Activated CD4-positive, alpha-beta memory T cell treated with anti-CD3 and anti-CD28 coated beads for 36 hours (primary cell): ENCODE measurements at places on chromosomes 7 and 10.

- no peak for DNase-seq
These were observed 157.0 kb upstream of the CACNA2D1 start for GRCh38 chr7:82600531-82600930.

DNA sequence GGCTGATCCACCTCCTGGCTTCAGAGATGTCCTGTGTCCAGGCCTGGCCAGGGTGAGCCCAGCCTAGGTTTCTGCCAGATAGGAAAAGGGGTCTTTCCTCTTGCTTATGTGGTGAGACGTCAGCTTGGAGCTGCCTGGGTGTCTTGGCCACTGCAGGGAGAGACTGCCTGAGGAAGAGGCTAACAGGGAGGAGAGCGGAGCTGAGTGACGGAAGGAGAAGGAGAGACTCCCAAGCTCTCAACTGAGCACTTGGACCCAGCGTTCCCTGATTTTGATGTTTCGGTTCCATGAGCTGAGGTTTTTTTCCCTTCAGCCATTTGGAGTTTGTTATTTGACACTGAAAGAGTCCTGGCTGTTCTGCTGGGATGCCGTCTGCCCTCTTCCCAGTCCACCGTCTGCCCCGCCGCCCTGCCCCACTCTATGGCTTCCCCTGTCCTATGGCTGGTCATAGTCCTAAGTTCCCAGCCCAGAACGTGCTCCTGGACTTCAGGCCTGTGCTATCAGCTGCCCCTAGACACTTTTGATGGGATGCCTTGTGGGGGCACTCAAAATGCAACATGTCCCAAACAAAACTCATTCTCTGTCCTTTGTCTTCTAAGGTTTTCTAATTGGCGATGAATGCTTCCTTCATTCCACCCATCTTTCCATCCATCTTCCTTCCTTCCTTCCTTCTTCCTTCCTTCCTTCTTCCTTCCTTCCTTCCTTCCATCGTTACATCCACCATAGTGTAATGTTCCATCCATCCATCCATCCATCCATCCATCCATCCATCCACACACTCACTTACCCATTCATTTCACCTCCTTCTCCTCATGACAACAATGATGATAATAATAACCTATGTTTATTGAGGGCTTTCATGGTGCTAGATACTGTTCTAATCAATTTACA, 20.3 kb upstream of the PCBD1 start:
- no peak for DNase-seq

GRCh38 chr7:158111906-158112570, 475.6 kb downstream of the PTPRN2 start:
- no peak for DNase-seq

DNA sequence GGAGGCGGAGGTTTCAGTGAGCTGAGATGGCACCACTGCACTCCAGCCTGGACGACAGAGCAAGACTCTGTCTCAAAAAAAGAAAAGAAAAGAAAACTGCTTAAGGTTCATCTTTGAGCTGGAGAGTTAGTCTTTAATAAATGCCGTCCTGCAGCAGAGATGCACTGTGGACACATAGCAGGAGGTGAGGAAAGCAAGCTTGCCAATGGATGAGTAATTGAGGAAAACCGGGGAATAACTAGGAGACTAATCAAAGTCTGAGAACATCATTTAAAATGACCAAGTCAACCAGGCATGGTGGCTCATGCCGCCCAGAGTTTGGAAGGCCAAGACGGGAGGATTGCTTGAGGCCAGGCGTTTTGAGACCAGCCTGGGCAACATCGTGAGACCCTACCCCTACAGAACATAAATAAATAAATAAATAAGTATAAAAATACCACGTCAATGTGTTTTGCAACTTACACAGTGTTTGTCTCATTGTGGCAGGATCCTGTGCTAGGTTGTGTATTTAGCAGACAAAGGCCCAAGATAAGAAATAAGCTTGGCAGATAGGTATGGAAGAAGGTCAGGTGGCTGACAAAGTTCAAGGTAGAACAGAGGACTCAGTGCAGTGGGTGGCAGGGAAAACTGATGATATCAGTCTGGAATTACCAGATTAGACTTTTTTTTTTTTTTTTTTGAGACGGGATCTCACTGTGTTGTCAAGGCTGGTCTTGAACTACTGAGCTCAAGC, 115.7 kb upstream of the KMT2C start:
- DNase-seq, result no peak

DNA sequence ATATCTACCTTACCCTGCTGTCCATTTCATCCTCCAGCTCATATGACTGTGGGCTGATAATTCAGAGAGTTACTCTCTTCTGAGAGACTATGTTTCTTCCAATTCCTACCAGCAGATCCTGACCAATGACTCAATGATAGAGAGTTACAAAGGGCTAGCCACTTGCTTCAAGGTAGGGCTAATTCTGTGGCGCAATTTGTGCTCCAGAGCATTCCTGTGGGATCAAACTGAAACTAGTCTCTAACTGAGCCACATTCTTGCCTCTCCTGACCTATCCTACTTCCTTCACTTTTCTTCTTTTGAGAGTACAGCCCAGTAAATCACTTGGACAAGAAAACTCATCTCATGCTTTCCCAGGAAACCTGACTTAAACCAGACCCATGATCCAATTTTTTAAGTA, 17.9 kb upstream of the ASZ1 start:
- no peak for DNase-seq

DNA sequence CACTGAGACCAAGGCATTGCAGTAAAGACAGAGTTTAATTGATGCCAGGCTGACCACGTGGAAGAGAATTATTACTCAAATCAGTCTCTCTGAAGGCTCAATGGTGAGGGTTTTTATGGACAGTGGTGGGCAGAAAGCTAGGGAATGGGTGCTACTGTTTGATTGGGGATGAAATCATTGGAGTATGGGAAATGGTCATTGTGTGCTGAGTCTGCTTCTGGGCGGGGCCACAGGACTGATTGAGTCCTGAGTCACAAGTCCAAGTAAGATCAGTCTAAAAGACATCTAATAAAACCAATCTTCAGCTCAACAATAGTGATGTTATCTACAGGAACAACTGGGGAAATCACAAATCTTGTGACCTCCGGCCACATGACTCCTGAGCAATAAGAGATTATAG, 868.4 kb downstream of the SORCS3 start:
- no peak for DNase-seq

GRCh38 chr7:47484923-47485639, 96.8 kb downstream of the TNS3 start:
- no peak for DNase-seq

DNA sequence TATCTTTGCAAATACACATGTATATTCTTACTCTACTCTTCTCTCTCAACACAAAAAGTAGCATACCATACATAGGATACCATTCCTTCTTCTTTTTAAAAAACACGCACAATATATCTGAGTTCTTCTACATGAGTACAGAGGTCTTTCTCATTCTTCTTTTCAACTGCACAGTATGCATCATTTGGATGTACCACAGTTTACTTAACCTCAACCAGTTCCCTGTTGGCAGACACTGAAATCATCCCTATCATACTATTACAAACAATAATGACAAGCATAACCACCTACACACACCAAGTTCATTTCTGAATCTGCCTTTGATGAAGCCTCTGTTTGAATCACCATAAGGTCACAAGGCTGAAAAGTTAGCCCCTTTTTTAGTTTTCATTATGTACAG, 25.7 kb upstream of the GGCT start:
- no peak for DNase-seq

DNA sequence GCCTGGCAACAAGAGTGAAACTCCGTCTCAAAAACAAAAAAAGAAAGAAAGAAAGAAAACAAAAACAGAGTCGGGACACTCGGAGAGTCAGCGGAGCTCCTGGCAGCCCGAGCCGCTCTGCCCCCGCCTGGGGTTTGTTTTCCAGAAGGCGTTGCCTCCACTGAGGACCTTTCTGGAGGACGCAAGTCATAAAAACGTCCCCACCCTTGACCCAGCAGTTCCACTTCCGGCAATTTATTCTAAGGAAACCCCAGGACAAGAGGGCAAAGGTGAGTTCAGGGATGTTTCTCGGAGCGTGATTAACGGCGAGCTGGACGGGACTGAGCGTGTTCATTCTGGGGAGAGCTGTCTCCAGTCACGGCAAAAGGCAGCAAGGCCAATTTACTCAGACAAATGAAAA, 27.0 kb upstream of the SUN1 start:
- DNase-seq, result no peak

DNA sequence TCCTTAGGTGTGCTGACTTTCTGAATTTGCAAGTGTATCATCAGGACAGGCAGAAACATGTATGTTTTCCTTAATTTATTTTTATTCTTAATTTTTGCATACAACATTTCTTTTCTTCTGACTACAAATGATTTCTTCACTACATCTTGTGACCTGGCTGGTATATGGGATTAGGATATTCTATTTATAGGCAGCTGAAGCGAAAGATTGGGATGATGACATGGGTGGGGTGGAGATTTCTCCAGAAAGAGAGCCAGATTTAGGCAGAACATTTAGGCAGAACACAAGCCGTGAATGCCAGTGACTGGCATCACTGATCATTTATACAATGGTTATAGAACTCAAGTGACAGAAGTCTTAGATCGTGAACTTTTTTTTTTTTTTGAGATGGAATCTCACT, 256.7 kb downstream of the KLF6 start:
- no peak for DNase-seq

GRCh38 chr10:43955002-43955596, 306.4 kb upstream of the ZNF32 start:
- no peak for DNase-seq

- no peak for DNase-seq
These were observed 367.9 kb downstream of the TYW1 start for GRCh38 chr7:67364441-67365017.

- no peak for DNase-seq
These were observed 630.8 kb downstream of the ANKRD7 start for GRCh38 chr7:118855290-118855689.

DNA sequence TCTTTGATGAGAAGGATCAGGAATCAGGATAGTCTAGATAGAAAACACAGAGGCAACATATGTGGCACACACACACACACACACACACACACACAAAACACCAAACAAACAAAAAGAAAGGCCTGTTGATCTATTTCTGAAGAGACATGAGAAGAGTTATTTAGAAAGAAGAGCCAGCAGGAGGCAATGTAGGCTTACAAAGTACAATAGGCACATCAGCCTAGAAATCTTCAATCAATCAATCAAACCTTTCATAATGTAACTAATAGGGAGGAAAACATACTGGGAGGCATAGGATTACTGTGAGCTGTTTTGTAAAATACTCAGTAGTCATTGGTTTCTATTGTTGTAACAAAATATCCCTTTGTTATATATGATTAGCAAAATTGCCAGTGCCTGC, 47.3 kb upstream of the TES start:
- no peak for DNase-seq

DNA sequence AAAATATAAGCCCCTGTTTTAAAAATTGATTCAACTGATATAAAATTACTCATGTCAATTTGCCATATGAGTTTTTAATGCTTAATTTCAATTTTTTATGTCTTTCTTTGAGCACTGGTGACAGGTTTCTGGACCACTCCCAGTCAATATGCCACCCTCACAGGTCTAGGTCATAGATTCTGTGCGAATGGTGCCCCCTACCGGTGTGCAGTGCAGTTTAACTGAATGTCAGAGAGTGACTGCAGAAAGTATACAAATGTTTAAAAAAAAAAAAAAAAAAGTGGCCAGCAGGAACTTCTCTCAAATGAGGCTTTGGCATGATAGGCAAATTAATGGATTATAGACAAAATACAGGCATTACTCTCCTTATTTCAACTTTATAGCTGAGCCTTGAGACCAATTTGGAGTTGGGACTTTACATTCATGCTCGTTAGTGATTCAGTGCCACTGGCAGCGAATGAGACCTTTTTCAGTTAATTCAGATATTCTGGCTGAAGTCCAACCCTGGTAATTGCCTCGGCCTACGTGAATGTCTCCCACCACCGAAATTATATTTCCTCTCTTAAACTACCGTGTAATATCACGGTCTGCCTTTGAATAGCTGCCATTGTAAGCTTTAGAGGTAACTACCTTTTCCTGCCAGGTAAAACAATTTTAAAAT, 427.6 kb downstream of the PHTF2 start:
- DNase-seq, result peak; percentile 51

DNA sequence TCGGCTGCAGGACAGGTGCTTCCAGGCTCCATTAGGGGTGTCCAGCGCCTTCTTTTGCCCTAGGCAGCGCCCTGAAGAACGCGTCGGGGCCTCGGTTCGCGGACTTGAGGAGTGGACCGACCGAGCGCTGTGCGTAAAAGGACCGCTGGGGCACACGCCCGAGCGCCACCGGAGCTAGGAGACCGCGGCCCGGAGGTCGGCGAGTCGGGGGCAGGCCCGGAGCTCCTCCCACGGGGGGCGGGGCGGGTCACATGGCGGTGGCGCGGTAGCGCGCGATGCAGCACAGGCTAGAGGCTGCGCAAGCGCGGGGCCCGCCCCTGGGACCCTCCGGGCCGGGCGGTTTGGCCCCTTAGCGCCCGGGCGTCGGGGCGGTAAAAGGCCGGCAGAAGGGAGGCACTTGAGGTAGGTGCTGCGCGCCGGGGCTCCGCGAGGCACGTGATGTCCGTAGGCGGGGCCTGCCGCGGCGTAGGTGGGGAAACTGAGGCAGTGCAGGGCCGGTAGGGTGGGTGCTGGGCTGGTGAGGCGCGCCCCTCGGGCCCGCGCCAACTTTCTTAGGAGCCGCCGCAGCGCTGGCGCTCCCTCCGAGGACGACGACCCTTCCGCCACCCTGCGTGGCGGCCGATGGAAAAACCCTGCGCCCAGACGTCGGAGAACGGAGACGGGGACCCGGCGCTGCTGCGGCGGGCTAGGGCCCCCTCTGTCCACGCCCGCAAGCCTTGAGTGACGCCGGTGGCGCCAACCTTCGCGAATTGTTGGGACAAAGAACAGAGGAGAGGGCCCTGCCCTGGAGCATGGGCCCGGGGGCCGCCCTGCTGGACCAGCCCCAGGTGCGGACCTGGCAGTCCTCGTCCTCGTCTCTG, at the start of gene PRXL2A:
Gene PRXL2A, plus strand, starts transcription at position 310 of the 860 bp plus-strand sequence. CDS start 11,917 bp downstream, outside the sequence.
- DNase-seq, result peak; percentile 86

- DNase-seq, result no peak
These were observed 35.4 kb upstream of the ARMS2 start for GRCh38 chr10:122419016-122419415.

GRCh38 chr10:97222326-97222961, 36.7 kb upstream of the SLIT1 start:
- no peak for DNase-seq

GRCh38 chr10:12797471-12798262, 203.8 kb downstream of the CCDC3 start:
- no peak for DNase-seq

DNA sequence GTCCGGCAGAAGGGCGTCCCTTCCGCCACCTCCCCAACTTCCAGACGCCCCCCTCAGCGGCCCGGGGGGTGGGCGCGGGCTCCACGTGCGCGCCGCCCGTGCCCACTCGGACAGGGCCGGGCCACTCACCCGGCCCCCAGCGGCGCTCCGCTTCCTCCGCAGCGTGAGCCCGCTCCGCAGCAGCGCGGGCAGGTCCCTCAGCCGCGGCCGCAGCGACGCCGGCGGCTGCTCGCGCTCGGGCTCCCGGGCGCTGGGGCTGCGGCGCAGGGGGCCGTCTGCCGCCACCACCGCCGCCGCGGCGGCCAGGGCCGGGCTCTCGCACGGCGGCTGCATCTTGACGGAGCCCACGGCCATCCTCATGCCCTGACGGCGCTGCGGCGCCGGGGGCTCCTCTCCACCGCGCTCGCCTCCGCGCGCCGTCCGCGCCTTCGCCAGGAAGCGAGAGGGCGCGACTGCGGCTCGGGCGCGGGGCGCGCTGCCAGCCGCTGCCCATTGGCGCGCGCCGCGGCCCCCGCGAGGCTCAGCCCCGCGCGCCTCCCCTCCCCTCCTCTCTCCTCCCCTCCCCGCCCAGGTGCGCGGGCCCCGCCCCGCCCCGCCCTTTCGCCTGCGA, at the start of gene RAPGEF5:
Gene RAPGEF5, minus strand, starts transcription at position 454 of the 610 bp plus-strand sequence. Its CDS starts 94 bp downstream, at position 360.
- no peak for DNase-seq
